IgD-negative memory B cell (primary cell): ENCODE measurements at places on chromosomes 1 and 21. TPM values are rescaled to one million over a fixed set of nuclear protein-coding genes. Genes with fewer than 3 reads are reported as not detected.

Gene PCBP3
- polyA plus RNA-seq, result 1.4 TPM

Gene EPHA8
- not detected for polyA plus RNA-seq

Gene RNU1-4
- not detected for polyA plus RNA-seq

Gene SPRR2D
- polyA plus RNA-seq, result not detected

Gene MTR
- polyA plus RNA-seq, result 15.2 TPM

Gene BARHL2
- not detected for polyA plus RNA-seq

Gene TCP10L
- 0.28 TPM for polyA plus RNA-seq

Gene KRTAP7-1
- not detected for polyA plus RNA-seq

Gene KCNK2
- polyA plus RNA-seq, result not detected

Gene KCNK1
- not detected for polyA plus RNA-seq

Gene KPRP
- not detected for polyA plus RNA-seq

Gene PRAMEF14
- not detected for polyA plus RNA-seq

Gene FALEC
- polyA plus RNA-seq, result 1.0 TPM

Gene EFNA3
- 1.3 TPM for polyA plus RNA-seq

Gene GPR161
- polyA plus RNA-seq, result not detected

Gene RBM11
- 2.9 TPM for polyA plus RNA-seq

Gene CHIT1
- polyA plus RNA-seq, result 0.75 TPM

Gene ST6GALNAC3
- polyA plus RNA-seq, result 0.99 TPM

Gene RGS8
- polyA plus RNA-seq, result not detected

Gene ZNF683
- 8.8 TPM for polyA plus RNA-seq

Gene KRTAP19-3
- not detected for polyA plus RNA-seq

Gene BPNT1
- 22.4 TPM for polyA plus RNA-seq

Gene CCT8
- polyA plus RNA-seq, result 141 TPM

Gene RPTN
- not detected for polyA plus RNA-seq

Gene DRAM2
- 268 TPM for polyA plus RNA-seq

Gene CHI3L2
- 14.4 TPM for polyA plus RNA-seq

Gene HENMT1
- polyA plus RNA-seq, result 10.1 TPM

Gene OR2M3
- polyA plus RNA-seq, result not detected

Gene TEDDM1
- polyA plus RNA-seq, result 0.08 TPM

Gene AMY1B
- polyA plus RNA-seq, result not detected

Gene RNF186
- not detected for polyA plus RNA-seq

Gene C1orf116
- polyA plus RNA-seq, result 0.14 TPM

Gene C1orf21
- polyA plus RNA-seq, result 1.7 TPM

Gene FCAMR
- not detected for polyA plus RNA-seq

Gene DTL
- 0.19 TPM for polyA plus RNA-seq

Gene RGS13
- polyA plus RNA-seq, result 0.33 TPM

Gene FAM110D
- not detected for polyA plus RNA-seq

Gene C1orf141
- polyA plus RNA-seq, result not detected

Gene WNT3A
- polyA plus RNA-seq, result not detected

Gene GPR61
- not detected for polyA plus RNA-seq

Gene MAN1C1
- 0.49 TPM for polyA plus RNA-seq

Gene DLGAP3
- polyA plus RNA-seq, result 0.33 TPM

Gene FCN3
- polyA plus RNA-seq, result not detected

Gene ST3GAL3
- polyA plus RNA-seq, result 14.3 TPM

Gene NBPF4
- 0.38 TPM for polyA plus RNA-seq

Gene PDC
- polyA plus RNA-seq, result not detected

Gene MANEAL
- 2.7 TPM for polyA plus RNA-seq

Gene FCRL2
- polyA plus RNA-seq, result 52.3 TPM

Gene VPS26C
- 64.8 TPM for polyA plus RNA-seq

Gene FLG2
- polyA plus RNA-seq, result not detected

Gene EXTL1
- not detected for polyA plus RNA-seq

Gene AJAP1
- polyA plus RNA-seq, result not detected

Gene ACTN2
- not detected for polyA plus RNA-seq

Gene KRTAP22-1
- not detected for polyA plus RNA-seq

Gene LCE3D
- not detected for polyA plus RNA-seq

Gene ANGPTL1
- 0.58 TPM for polyA plus RNA-seq

Gene ZNF593OS
- 0.61 TPM for polyA plus RNA-seq

Gene OR2L8
- not detected for polyA plus RNA-seq

Gene GREM2
- not detected for polyA plus RNA-seq
